Endothelial cell of umbilical vein (primary cell): ENCODE measurements at places on chromosomes 1 and 21. TPM values are rescaled to one million over a fixed set of nuclear protein-coding genes. Genes with fewer than 3 reads are reported as not detected.

Gene TNFRSF1B
- total RNA-seq, result 65.9 and 66.0 TPM in 2 replicates

DNA sequence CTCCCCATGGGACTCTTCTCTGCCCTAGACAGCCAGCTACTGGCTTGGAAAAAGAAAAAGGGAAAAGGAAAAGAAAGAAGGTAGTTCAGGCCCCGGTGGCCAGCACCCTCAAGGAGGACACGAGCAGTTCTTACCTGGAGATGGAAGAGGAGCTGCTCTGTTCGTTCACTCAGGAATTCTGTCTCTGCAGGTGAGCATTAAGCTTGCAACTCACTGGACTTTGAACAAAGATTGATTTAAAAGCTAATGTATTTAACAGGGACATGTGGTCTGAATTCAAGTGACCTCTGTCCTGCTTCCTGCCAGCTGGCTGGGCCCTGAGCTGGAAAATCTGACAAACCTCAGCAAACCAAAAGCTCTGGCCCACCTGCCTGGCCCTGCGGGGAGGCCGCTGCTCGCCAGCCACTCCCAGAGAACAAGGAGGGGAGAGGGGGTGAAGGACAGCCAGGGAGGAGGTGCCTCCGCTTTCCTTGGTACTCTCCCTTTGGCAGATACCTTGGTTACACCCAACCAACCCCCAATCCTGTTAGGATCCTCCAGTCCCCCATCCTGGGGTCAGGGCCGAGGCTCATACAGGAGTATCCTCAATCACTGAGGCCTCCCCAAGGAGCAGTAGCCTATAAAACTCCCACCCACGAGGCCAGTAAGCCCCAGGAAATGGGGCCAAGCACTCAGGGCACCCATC lies at the start of gene PDZK1:
TSS of gene PDZK1 (minus strand) at position 186 of the 685 bp plus-strand sequence. CDS start 19,347 bp downstream, outside the sequence.
- no peak for DNase-seq

Gene AQP10
- total RNA-seq, result not detected in 2 replicates

Gene FCRL1
- total RNA-seq, result not detected in 2 replicates

DNA sequence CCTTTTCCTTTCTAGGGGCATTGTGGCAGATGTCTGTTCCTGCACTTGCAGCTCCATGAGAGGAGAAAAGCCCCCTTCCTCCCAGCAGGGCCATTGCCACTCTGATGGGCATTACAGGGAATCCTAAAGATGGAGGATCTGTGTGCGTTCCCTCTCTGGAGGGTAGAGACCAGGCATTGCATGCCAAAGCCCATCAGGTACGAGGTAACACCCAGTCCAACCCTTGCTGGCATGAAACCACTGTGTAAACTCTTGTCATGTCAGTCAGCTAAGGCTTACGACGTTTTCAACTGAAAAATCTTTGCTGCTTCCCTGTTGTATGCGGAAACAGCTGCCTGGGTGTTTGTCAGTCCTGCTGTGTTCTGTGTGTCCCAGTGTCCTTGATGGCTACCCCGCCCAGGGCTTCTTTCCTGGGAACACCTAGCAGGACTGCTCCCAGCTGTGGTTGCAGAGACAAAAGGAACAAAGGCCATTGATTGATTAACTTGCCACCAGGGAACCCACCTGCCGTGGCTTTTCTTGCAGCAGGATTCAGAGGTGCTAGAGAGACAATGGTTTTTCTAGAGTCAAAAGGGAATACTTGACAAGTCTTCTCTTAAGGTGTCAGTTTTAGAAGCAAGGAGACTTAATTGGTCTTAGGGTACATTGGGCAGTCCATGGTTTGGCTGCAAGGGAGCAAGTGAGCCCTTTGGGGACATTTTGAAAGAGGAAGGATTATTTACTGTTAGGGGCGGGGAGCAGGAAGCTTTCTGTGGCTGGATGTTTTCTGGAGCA lies 24.6 kb downstream of the B3GALT5 start:
- no peak for DNase-seq

- no peak for DNase-seq
Measured at GRCh38 chr1:43600033-43601020, 49.6 kb upstream of the KDM4A start.
